HFFc6 (cell line): ENCODE measurements at places on chromosomes 11 and 22. TPM values are rescaled to one million over a fixed set of nuclear protein-coding genes. Genes with fewer than 3 reads are reported as not detected.
A peak's percentile ranks its signal among the peaks of the same experiment; 100 is the strongest.

MAFF gene
- 16.4 and 23.3 TPM in 2 replicates for total RNA-seq

TEAD1 gene
- 201 and 221 TPM in 2 replicates for total RNA-seq

GLYATL2 gene
- total RNA-seq, result 0.47 TPM in 1 of 2 replicates, not detected in the other

C22orf31 gene
- not detected in 2 replicates for total RNA-seq

TRIM49D1 gene
- total RNA-seq, result not detected in 2 replicates

- no peaks in the 10 kb centered on the region for H3K4me1 ChIP-seq
- no peak overlapping the region for H3K27ac ChIP-seq
- DNase-seq, result no peak
- H3K27me3 ChIP-seq, result no peaks in the 10 kb centered on the region; the same call in 1 of the 2 replicates
- H3K4me3 ChIP-seq, result no peak overlapping the region
- no peaks in the 10 kb centered on the region for H3K36me3 ChIP-seq
Observed at GRCh38 chr11:84722583-84723108, 904.5 kb downstream of the DLG2 start.

DNA sequence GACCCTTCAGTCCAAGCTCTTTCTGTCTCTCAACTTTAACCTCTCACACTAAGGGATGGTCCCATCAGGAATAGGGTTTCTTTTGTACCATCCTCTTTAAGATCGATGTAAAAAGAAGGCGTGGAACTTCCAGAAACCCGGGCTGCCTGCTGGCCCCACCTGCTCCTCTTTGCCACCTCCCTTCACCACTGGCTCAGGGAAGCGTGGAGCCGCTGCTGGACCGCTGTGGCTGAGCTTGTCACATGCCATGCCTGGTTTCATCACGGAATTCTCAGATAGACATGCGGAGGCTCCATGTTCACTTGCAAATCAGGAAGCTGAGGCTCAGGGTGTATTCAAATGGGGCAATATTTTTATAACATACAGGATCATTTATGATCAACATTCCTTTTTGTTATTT, 399.7 kb downstream of the BRD1 start:
- H3K4me3 ChIP-seq, result no peak overlapping the region
- H3K4me1 ChIP-seq, result no peaks in the 10 kb centered on the region

- H3K4me3 ChIP-seq, result no peak overlapping the region
- peak overlapping the region; percentile 96 for H3K27ac ChIP-seq
- H3K27me3 ChIP-seq, result no peaks in the 10 kb centered on the region
- H3K36me3 ChIP-seq, result no peaks in the 10 kb centered on the region
- H3K4me1 ChIP-seq, result peaks cover 34% of the 10 kb centered on the region
Observed at GRCh38 chr11:105177658-105178057, 38.1 kb upstream of the CARD18 start.

DNA sequence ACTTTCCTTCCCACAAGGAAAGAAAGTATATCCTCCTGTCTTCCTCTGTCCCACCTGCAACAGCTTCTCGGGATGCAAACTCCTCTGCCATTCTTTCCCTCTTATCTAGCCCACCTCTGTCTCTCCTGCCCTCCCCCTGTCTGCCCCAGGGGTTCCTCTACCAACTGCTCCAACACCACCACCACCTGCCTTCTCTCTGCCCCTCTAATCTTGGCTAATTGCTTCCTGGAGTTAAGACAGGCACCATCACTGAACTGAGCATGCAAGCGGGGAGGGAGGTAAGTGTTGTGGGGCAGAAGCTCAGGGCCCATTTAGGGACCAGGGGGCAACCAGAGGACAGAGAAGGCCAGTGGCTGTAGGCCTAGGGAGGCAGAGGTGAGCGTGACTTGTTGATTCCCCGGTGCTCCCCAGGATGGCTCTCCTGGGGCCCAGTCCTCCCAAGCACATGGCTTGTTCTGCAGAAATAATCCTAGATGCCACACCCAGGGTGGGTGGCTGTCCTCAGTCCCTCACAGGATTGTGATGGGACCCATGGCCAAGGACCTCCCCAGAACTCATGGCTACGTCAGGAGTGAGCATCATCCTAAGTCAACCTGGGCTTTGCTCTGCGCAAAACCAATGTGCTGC, 111.1 kb downstream of the TP53I11 start:
- H3K4me3 ChIP-seq, result no peak overlapping the region
- H3K4me1 ChIP-seq, result peaks cover 59% of the 10 kb centered on the region
- no peak overlapping the region; the same call in 1 of the 2 replicates for H3K27ac ChIP-seq
- DNase-seq, result no peak
- H3K36me3 ChIP-seq, result no peaks in the 10 kb centered on the region; the same call in 1 of the 2 replicates
- H3K27me3 ChIP-seq, result peaks cover 26% of the 10 kb centered on the region

- no peaks in the 10 kb centered on the region for H3K36me3 ChIP-seq
- no peak for DNase-seq
- no peak overlapping the region for H3K4me3 ChIP-seq
- 0 out of 2 replicates have a peak, but pooled peaks cover 6% of the 10 kb centered on the region for H3K4me1 ChIP-seq
- no peak overlapping the region for H3K27ac ChIP-seq
Observed at GRCh38 chr22:38863531-38864131, 8.4 kb downstream of the CBX6 start.

DNA sequence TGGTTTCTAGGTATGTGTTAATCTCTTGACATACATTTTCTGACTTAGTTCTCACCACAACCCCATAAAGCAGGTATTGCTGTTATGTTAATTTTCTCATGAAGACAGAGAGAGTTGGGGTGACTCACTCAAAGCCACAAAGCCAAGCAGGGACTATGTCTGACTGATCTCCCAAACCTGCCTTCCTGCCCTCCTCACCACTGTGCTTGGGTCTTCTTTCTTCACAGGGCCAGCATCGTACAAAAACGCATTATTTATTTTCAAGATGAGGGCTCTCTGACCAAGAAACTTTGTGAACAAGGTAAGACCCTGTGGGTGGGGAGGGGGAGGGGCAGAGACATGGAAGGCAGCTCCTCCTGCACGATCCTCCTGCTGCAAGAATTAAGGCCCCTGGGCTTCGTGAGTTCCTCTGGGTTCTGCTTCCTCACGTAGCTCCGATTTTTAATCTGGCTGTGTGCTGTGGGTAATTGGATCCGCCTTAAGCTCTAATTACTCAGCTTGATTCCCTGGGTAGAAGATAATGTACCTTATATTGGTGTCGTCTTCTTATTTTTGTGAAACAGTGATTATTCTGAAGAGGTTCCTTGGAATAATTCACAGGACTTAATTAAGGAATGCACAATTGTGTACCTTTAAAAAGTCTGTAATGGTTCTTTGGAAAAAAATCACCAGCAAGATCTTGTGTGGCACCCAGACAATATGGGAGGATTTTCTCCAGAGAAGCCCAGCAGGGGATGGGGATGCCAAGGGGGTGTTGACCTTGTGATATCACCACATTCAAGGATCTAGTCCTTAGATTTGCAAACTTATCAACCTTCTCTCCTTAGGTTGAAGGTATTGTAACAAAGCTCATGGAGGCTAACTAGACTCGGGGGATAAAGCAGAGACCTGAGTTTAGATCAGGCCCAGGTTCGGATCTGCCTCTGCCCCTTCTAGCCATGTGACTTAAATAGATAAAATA, 112.9 kb downstream of the SPON1 start:
- no peak overlapping the region for H3K27ac ChIP-seq
- no peak overlapping the region for H3K4me3 ChIP-seq
- DNase-seq, result no peak
- H3K4me1 ChIP-seq, result no peaks in the 10 kb centered on the region
